ENCODE measurements at places on chromosomes 12 and 14.
A peak's percentile ranks its signal among the peaks of the same experiment; 100 is the strongest.

GRCh38 chr12:19150273-19150900, 20.9 kb downstream of the PLEKHA5 start:
- no peak for DNase-seq

DNA sequence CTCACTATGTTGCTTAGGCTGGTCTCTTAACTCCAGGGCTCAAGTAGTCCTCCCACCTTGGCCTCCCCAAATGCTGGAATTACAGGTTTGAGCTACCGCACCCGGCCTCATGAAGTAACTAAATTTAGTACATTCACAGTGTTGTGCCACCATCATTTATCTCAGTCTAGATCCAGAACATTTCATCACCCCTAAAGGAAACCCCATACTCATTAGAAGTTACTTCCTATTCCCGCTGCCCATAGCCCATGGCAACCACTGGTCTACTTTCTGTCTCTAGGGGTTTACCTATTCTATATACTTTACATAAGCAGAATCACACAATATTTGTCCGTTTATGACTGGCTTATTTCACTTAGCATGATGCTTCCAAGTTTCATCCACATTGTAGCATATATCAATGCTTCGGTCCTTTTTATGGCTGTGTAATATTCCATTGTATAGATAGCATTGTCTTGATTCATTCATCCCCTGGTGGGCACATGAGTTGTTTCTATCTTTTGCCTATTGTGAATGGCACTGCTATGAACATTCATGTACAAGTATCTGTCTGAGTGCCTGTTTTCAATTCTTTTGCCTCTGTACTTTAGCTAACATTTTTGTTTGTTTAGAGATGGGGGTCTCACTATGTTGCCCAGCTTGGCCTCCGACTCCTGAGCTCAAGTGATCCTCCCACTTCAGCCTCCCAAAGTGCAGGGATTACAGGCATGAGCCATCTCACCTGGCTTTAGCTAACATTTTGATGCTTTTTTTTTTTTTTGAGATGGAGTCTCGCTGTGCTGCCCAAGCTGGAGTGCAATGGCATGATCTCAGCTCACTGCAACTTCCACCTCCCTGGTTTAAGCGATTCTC, 10.2 kb upstream of the SH2B3 start:
- DNase-seq: no peak

DNA sequence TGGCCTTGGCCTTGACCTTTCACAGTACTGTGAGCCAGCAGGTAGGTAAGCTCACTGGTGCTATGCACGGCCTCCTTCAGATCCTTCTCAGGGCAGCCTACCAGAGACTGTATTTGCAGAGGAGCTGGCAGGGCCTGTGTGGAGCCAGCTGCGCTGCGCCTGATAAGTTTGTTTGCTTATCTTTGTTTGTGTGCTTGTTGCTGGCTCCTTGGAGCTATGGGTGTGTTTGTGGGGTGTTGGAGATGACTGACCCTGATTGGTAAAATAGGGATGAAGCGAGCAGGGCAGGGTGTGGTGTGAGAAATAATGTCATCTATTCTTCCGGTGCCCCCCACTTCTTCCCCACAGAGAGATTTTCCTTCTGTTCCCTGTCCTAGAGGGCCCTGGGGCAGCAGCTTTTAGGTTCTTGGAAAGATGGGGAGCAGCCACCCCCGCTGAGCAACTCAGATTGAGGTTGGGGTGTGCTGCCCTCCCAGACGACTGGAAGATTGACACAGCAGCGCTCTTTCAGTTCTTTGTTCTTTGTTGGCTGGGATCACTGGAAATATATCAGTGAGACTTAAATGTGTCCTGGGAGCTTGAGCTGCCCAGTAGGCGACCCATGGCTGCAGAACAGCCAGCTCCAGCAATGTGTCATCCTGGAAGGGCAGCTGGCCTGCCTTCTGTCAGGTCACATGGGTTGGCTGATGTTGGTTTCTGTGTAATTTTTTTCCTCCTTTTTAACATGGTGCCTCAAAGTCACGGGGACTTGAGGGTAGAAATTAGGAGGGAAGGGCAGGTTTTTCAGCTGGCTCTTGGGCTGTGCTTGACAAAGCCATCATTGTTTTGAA, 19.6 kb downstream of the MLXIP start:
- no peak for DNase-seq

DNA sequence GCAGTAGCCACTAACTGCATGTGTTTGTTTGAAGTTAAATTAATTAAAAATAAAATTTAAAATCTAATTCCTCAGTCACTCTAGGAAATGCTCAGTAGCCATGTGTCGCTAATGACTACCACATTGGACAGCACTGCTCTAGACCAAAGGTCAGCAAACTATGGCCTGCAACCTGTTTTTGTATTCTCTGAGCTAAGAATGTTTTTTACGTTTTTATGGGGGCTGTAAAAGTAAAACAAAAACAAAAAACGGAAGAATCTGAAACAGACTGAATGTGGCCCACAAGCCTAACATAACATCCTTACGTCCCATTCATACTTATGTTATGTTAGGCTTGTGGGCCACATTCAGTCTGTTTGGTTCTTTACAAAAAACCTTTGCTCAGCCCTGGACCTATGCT, 57.8 kb downstream of the LIN52 start:
- DNase-seq: no peak

GRCh38 chr14:25406818-25407217, 356.9 kb upstream of the STXBP6 start:
- DNase-seq: peak; percentile 67

GRCh38 chr12:121441555-121441954, 41.6 kb downstream of the RNF34 start:
- peak; percentile 67 for DNase-seq

DNA sequence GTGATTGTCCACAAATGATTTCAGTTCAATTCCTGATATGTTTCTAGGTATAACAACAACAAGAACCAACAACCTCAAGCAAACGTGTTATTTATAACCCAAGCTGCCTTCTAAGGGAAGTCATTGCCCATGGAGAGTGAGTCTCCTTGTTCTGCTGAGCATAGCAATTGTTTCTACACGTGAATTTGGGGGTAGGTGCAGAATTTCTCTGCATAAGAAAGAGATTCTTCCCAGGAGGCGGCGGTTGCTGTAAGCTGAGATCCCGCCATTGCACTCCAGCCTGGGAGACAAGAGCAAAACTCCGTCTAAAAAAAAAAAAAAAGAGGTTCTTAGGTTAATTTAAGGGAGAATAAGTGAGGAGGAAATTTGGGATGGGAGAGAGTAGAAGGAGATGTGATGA, 226.5 kb upstream of the PELI2 start:
- DNase-seq: no peak

GRCh38 chr12:30517320-30517719, 178.3 kb downstream of the IPO8 start:
- no peak for DNase-seq

- peak; percentile 75 for DNase-seq
Measured at GRCh38 chr14:93984987-93985410, 8.6 kb upstream of the ASB2 start.

GRCh38 chr12:56315249-56315621, 553 bp downstream of the CNPY2 start:
- no peak for DNase-seq

- DNase-seq: no peak
Measured at GRCh38 chr14:92760524-92760805, 12.0 kb upstream of the LGMN start.

- no peak for DNase-seq
Measured at GRCh38 chr14:100359881-100360280, 36.7 kb downstream of the SLC25A47 start.

DNA sequence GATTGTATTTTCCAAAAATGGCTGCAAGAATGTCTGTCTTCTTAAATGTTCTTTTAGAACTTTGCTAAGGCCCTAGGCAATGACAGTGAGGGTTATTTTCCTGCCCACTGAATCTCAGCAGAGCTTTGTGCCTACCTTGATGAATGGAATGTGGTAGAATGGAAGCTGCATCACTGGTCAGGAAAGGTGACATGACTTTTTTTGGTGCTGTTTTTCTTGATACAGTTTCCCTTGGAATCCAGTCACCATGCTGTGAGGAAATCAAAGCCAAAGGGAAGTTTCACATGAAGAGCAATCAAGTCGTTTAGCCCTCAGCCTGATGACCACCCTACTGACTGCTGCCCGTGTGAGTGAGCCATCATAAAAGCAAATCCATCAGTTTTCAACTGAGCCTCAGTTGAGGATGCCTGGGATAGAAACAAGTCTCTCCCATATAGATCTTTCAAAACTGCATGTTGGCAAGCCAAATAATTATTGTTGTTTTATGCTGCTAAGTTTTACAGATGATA, 886.0 kb upstream of the FBXO33 start:
- DNase-seq: no peak

DNA sequence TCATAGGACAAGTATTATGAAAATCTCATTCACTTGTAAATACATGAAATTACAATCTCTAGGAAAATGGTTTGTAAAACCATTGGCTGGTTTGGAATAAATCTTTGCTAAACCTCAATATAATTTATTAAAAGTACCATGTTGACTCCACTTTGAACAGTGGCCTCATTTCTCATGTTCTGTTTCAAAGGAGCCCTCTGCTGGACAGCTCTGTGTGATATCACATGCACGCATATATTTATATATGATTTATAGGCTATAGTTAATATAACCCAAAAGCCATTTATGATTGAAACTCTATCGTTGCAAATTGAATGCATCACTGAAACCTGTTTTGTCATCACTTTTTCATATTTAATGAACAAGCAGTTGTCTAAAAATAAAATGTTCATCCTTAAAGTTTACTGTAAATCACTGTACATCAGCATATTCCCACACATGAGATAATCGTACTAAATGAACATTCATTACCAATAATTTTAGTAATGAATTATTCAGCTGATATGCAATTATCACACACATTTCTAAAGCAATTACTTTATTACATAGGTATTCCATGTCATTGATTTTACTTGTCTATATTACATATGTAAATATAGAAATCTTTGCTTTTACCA, 493.8 kb downstream of the NPAS3 start:
- DNase-seq: peak; percentile 20

- DNase-seq: no peak
Measured at GRCh38 chr14:93643676-93644075, 144.6 kb downstream of the PRIMA1 start.

DNA sequence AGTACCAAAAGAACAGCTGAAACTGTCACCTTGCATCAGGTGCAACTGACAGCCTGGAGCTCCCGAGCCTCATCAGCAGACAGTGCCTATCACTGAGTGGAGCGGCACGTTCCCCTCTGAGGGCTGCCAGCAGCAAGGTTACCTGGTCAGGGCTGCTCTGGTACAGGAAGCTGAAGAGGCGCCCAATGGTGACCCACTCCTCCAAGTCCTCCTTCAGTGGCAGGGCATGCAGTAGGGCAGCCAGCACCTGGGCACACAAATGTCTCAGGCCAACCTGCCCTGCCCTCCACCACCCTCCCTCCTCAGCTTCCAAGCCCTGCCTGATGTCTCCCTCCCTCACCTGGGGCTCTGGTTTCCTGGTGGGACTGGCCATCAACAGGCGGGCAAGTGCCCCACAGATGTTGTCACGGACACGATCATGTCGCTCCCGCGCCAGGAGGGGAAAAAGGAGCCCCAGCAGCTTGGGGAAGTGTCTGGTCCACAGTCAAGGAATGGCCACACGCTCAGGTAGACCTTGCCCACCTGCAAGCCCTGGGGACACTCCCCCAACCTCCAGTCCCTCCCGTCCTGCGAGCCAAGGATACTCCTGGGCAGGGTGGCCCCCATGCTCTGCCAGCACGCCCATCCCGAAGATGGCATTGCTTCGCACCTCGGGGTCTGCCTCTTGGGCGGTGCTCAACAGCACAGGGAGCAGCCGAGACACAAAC, 7.1 kb downstream of the IPO4 start:
- no peak for DNase-seq

DNA sequence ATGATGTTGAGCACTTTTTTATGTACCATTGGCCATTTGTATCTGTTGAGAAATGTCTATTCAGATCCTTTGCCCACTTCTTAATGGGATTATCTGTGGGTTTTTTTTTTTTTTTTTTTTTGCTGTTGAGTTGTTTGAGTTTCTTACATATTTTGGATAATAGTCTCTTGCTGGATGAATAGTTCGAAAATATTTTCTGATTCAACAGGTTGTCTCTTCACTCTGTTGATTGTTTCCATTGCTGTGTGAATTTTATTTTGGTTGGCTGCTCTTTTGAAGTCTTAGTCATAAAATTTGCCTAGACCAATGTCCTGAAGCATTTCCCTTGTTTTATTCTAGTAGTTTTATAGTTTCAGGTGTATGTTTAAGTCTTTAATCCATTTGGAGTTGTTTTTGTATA, 64.5 kb downstream of the CAND1 start:
- DNase-seq: no peak

- DNase-seq: peak; percentile 84
Measured at GRCh38 chr12:6869049-6870021, 2.0 kb downstream of the TPI1 start.

- DNase-seq: no peak
Measured at GRCh38 chr12:110585231-110585799, 2.2 kb upstream of the PPTC7 start.

DNA sequence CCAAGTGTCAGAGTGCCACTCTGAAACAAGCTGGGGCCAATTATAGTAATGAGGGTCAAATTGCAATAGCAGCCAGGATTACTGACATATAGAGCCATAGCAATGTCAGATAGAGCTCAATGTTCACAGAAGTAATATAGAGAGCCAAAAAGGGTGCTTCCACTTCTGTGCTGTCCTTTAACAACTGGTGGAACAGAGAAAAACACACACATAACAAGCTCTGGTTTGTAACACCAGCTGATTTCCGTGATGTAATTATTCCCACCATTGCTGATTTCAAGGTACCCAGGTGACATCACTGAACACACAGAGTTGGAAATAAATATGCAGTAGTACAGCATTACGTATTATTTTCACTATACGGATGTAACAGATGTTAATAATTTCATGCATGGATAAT, 3.0 kb upstream of the CLEC2B start:
- DNase-seq: no peak

DNA sequence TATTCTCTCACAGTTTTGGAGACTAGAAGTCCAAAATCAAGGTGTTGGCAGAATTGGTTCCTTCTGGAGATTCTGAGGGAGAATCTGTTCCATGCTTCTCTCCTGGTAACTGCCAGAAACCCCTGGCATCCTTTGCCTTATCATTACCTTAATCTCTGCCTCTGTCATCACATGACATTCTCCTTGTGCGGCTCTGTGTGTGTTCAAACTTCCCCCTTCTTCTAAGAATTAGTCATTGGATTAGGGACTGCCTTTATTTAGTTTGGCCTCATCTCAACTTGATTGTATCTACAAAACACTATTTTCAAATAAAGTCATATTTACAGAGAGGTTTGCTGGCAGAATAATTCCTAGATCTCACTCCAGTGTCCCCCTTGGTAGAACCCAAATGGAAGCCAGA, 68.9 kb downstream of the ZNF641 start:
- DNase-seq: no peak

DNA sequence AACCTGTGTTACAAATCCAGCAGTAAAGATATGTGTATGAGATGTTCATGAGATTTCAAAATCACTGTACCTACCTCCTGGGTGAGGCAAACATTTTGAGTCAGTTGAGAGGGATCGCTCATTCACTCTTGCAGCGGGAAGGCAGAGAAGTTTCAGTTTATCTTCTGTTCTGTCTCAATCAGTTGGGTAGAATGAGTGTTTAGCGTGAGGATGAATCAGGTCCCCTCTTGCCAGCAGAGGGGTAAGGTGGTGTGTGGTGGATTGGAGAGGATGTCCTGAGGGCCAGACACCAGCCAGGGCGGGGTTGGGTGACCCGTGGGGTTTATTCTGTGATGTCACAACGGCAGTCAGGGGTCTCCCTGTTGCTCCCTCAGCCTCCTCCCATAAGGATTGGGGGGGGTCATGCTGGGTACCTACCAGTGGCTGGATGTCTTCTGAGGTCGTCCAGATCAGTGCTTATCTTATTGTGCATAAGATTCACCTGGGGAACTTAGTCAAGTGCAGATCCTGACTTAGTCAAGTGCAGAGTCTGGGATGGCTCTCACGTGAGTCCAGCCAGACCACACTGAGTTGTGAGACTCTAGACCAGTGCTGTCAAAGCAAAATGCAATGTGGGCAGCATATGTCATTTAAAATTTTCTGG, at the start of gene GSG1:
GSG1 (minus strand) TSS at position 277 of the 643 bp plus-strand sequence; CDS start at position 122, 155 bp downstream.
- DNase-seq: no peak

Data from NB4 (cell line).